NCI-H187 (cell line): ENCODE measurements at places on chromosomes 12 and 14.

- DNase-seq: no peak
Observed at GRCh38 chr12:100138048-100138802, 4.4 kb downstream of the BLTP3B start.

DNA sequence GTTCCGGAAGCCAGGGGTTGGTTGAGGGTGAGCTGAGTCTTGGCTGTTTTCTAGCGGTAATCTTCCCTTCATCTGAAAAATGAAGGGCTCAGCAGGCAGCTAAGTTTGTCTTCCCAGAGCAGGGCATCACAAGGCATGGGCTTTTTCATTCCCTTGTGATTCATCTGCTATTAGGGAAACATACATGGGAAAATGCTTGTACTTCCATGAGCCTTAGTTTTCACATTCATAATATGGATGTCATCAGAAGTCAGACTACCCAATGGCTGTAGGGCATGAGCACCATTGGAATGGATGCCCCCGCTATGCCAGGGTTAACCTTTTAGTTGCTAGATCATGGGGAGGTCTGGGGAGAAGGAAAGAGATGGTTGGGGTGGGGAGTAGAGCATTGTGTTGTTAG is 18.7 kb downstream of the HELB start:
- DNase-seq: no peak

DNA sequence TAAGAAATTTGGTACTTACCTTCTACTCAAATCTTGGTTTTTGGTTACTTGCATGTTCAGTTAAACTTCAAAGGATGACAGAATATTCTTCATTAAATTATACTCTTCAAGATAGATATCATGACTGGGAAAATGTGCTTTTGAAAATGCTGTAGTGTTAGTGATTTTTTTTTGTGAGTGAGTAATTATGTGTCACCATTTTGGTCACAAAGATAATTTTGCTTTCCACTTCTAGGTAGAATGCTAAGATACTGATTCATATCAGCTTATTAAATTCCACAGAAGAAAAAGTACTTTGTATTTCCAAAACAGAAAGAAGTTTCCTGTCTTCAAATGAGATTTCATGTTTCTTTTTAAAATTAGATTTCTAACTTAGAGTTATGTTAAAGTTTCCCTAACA is 61.2 kb downstream of the ATXN7L3B start:
- DNase-seq: no peak

GRCh38 chr12:5232826-5233500 is 189.3 kb downstream of the KCNA5 start:
- DNase-seq: no peak

- DNase-seq: no peak
Observed at GRCh38 chr12:93081810-93082165, 152.7 kb upstream of the EEA1 start.

GRCh38 chr12:69469854-69470188 is 367 bp upstream of the FRS2 start:
- DNase-seq: no peak

- DNase-seq: no peak
Observed at GRCh38 chr14:57227083-57227482, 41.6 kb downstream of the EXOC5 start.

GRCh38 chr12:76586764-76587395 is 27.3 kb upstream of the OSBPL8 start:
- DNase-seq: no peak

DNA sequence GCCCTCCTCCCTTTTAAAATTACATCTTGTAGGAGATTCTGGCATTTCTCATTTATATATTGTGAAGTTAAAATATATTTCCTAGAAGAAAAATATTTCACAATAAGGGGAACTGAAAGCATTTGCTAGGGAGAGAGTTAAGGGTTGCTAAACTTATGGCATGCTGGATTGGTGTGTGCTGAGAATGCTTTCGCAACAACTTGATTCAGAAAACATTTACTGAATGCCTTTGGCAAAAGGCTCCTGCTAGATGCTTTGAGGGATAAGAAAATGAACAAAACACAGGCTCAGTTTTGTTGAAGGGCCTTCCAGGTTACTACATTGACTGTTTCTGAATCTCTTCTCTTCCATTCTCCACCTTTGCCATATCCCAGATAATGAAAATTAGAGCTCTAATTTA is 67.5 kb downstream of the DIP2B start:
- no peak for DNase-seq

DNA sequence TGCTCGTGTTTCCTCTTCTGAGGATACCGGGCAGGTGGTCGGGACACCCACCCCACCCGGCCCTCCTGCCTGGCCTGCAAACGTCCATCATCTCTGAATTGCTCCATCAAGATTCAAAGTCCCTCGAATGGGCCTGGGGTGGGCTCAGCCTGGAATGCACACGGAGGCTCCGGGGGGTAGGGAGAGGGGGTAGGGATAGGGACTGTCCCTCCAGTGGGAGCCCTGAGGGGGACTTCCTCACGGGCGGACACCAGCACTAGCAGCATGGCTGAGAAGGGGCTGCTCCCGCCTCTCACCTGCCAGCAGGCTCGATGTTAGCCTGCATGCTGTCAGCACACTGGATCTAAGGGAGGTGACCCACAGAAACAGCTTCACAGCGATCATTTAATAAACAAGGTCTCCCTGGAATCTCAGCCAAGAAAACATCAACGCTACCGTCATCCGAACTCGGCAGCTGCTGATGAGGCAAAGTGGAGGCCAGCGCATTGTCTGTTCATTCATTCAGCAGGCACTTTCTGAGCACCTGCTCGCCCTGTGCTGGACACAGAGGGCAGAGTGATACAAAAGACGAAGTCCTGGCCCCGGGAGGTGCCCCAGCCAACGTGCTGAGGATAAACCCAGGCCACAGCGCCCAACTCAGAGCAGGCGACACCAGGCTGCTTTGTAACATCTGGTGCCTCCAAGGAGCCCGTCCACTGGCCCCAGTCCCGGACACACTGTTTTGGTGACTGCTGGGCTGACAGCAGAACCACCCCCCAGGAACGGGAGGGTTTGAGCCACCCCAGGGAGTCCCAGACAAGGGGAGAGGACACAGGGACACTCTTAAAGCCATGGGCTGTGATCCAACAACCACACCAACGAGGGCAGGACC is 6.3 kb downstream of the TMEM179 start:
- no peak for DNase-seq

DNA sequence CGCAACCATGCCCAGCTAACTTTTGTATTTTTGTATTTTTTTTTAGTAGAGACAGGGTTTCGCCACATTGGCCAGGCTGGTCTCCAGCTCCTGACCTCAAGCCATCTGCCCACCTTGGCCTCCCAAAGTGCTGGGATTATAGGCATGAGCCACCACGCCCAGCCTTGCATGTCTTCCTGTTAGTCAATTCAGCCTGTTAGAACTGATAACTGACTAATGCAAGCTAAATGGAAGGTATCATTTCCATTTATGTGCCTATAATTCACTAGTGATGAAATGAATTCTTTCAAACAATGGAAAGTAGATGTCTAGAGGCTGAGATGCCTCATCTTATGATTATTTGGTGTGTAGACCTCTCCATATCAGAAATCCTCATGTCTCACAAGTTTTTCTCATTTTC is 37.3 kb upstream of the DIP2B start:
- DNase-seq: no peak

DNA sequence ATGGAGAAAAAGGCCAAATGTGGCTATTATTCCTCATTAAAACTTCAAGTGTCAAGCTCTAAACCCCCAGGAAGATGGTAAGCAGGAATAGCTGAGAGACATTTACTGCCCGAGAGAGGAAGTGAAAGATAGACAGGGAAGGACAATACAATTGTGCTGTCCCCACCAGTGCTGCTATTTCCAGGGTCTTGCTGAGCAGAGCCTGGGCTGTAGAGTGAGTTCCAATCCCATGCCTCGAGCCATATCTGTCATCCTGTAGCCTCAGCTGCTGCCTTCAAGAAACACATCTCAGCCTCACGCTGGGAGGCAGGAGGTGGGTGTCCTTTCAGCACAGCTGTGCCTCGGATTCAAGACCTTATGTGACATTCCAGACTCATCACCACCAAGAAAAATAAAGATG is 114.0 kb downstream of the RPAP3 start:
- DNase-seq: no peak

- no peak for DNase-seq
Observed at GRCh38 chr14:26773906-26774593, 176.2 kb upstream of the NOVA1 start.

DNA sequence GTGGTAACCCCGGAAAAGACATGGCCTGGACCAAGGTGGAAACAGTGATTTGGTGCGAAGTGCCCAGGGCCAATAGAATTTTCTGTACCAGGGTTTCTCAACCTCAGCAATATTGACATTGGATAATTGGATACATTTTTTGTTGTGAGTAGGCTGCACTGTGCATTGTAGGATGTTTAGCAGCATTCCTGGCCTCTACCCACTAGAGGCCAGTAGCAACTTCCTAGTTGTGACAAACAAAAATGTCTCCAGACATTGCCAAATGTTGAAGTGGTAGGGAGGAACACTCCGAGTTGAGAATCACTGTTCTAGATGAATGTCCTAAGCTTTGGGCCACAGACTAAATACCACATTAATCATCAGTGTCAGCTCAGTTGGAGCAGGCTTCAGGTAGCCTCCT is 6.2 kb upstream of the CGRRF1 start:
- no peak for DNase-seq

DNA sequence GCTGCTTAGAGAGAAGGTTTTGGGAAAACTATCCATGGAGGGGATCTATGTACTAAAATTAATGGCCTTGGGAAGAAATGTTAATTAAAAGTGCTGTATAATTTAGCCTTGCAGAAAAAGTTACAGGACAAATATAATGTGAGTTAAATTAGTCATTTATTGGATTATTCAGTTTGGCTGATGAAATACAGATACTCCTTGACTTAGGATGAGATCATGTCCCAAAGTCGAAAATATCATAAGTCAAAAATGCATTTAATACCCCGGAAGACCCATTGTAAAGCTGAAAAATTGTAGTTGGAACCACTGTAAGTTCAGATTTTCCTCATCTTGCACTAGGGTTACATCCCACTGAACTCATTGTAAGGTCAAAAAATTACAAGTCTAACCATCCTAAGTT is 9.7 kb downstream of the RTRAF start:
- DNase-seq: no peak

DNA sequence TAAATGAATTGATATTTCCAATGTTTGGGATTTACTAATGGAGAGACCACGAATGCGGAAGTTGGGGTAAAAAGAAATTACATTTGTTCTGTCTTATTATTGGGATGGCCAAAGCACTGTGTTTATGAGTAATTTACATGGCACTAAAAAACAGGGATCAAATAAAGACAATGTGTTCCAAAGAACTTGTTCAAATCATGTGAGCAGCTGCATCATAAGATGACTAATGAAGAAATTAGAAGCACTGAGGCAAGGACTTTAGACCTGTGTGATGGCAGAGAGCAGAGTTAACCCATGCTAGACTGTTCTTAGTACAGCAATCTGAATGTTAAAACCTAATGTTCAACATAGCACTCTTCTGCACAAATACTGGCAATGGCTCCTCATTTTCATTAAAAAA is 34.3 kb upstream of the DCN start:
- DNase-seq: no peak

- DNase-seq: peak; percentile 5
Observed at GRCh38 chr12:96578526-96579125, 89.2 kb downstream of the CFAP54 start.

- DNase-seq: no peak
Observed at GRCh38 chr14:32011225-32011624, 65.9 kb upstream of the ARHGAP5 start.

DNA sequence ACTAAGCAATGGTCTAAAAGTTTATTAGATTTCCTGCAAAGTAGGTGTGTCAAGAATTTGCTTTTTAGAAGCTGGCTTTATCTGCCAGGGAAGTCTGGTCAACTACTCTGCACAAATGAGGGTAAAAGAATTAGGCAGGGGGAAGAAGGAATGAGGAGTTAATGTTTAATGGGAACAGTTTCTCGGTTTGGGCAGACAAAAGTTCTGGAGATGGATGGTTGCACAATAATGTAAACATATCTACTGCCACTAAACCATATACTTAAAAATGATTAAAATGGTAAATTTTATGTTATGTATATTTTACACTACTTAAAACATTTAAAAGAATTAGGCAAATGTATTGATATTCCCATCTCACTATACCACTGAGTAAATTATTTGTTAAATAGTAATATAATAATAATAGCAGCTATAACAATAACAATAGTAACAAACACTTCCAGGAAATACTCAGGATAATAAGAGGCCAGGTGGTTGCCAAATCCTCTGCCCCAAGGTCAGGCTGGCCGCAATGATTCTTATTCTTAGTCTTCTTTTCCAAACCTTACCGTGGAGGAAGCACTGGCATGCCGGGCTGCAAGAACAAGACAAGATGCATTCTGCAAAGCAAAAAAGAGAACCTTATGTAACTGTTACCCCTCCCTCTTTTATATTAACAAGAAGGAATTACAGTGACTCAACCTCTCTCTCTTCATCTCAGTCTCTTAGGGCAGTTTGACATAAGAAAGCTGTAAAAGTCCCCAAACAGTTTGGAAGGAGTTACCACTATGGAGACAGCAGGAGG is 13.9 kb downstream of the CS start:
- no peak for DNase-seq

DNA sequence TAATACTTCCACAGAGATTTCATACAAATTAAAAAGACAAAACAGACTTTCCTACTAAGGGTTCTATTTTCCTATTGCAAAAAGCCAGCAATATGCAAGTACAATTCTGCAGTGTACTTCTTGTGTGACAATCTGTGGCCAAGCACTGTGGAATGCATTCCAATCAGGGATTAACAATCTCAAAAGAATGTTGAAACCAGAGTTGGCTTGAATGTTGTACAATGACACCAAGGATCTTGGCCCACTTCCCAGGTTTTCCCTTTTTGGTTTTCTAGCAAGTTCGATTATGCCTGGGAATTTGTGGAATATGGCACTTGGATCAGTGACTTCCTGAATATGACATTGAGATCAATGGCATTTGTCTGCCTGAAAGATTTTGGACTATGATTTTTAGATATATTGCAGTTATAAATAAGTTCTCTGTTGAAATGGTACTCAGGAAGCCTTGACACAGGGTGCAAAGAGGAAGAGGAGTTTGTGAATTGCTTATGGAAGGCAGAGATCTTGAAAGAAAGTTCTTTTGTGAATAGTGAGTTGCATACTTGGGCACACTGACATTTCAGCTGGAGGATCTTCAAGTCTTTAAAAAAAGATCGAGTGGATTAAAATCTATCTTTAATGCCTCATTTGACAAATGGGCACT is 81.4 kb upstream of the FERMT2 start:
- DNase-seq: no peak

DNA sequence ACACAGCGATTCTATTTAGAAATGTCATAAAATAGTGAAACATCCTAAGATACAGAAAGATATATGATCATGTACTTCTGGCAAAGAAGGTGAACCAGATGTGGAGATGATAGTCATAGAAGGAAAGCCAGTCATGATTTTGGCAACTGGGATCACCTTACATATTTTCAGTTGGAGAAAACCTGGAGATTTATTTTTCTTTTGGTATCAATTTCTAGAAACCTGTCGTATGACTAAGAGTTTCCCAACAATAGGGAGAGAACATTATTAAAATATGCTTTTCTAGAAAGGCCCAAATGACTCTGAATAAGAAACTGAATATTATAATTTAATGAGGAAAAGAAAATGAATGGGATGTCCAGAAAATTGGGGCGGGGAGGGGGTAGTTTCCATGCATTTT is 396.4 kb downstream of the ZFP36L1 start:
- no peak for DNase-seq

GRCh38 chr12:112381406-112381882 is 787 bp downstream of the HECTD4 start:
- peak; percentile 39 for DNase-seq

GRCh38 chr14:34997762-34998161 is 15.0 kb downstream of the SRP54 start:
- DNase-seq: no peak

- no peak for DNase-seq
Observed at GRCh38 chr12:1724250-1724649, 33.4 kb downstream of the ADIPOR2 start.

- no peak for DNase-seq
Observed at GRCh38 chr12:24356240-24356804, 406.9 kb upstream of the SOX5 start.
